ENCODE measurements at places on chromosomes 5 and 9.

DNA sequence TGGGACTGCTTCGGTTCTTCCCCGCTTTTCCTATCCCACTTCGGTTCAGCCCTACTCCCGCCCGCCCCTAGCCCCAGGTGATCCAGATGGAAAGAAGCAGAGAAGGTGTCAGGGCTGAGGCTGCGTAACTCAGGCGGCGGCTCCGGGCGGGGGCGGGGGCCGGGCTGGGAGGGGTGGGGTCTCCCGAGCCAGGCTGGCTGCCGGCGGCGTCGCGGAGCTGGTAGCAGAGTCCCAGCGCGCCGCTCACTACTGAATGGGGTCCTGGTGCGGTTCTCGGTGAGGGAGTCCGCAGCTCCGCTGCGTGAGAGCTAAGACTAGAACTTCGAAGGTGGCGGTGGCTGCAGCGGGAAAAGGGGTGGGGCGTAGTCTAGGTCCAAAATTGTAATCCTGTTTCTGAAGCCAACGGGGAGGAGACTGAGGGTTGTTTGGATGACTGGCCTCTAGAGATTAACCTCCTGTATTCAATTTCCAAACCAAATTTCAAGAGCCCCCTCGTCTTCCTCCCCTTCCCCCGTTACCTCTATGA is 1.4 kb downstream of the PRR16 start:
- no peak for DNase-seq

DNA sequence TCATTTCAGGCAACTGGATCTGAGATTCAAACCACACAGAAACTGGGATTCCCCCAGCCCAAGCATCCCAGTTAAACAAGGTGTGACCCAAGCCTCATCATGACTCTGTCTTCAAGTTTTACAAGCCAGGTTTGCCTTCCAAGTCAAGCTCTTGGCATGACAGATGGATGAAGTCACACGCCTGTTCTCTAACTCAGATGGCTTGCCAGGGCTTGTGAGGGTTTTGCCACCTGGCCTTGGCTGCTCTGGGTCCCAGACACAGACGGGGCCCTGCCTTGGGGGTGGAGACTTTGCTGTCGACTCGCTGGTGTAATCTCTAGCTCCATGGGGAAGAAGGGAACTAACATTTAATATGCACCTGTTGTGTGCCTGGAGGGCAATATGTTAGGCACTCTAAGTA is 95.8 kb upstream of the RARS1 start:
- no peak for DNase-seq

DNA sequence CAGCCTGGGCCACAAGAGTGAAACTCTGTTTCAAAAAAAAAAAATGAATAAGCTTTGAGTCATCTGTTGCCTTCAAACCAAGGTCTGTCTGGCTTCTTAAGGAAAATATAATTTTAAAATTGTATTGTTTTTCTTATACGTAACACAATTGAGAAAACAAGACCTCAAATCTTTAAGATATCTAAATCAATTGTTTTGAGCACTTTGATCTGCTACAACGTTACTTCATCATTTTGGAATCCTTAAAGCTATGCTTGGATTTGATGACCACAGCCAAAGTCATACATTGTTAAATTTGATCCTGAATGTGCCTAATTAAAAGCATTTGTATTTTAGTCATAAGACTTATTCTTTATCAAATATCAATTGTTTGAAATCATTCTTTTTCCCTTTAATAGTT is 37.7 kb upstream of the VCAN start:
- no peak for DNase-seq

- DNase-seq = no peak
Observed at GRCh38 chr9:118575341-118576070, 793.7 kb downstream of the BRINP1 start.

- DNase-seq = no peak
Observed at GRCh38 chr5:178241688-178242231, 9.2 kb upstream of the PHYKPL start.
